Dermis microvascular lymphatic vessel endothelial cell (primary cell): ENCODE measurements at places on chromosomes 4 and X. TPM values are rescaled to one million over a fixed set of nuclear protein-coding genes. Genes with fewer than 3 reads are reported as not detected.

DNA sequence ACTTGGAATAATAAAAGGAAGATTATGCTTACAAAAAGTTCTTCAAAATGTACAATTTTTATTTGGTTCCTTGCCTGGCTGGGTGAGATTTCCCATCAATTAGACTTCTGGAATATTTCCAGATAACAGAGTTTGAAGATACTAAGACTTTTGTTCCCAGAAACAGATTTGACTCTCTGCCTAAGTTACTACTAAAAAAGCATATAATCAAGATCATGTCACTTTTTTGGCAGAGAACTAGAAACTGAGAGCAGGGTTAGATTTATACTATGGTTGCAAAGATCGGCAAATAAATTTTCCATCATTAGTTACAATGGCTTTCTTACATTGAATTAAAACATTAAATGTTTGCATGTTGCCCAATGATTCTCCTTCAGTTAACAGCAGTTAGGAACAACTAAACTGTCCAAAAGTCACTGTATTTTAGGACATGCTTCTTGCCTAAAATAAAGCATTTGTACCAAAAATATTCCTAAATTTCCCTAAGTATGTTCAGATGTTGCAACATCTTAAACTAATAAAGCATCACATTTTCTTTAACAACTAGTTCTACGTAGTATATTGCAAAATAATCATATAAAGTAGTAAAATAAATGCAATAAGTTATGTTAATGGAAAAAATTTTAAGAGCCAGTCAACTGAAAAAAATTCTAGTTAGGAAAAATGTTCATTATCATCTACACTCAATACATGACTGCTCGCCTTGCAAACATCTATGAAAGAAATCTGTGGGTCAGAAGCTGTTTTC lies 73.0 kb downstream of the SEC24D start:
- DNase-seq, result no peak

DNA sequence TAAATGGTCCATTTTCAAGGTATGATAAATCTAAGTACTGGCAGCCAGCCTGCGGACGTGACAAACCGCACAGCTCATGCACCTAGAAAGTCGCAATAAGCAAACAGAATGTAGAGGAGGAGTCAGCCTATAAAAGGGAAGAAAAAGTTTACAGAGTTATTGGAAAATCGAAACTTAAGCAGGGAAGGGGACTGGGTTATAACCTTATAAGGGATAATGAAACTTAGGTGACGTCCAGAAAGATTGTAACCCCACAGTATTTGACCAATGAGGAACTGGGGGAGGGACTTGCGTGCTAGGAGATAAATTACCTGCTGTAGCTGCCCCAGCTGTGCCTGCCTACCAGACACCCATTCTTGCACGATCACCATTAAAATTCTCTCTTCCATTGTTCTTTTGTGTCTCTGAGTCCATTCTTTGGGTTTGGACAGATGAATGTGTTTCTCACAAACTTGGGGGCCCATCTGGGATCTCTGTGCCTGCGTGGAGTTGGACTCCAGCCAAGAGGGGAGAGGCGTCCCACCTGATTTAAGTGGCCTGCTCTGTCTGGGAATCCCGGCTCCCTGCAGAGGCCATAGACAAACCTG lies 61.0 kb downstream of the ZCCHC12 start:
- no peak for DNase-seq

Gene SMIM10
- 1.5 and 1.9 TPM in 2 replicates for total RNA-seq

DNA sequence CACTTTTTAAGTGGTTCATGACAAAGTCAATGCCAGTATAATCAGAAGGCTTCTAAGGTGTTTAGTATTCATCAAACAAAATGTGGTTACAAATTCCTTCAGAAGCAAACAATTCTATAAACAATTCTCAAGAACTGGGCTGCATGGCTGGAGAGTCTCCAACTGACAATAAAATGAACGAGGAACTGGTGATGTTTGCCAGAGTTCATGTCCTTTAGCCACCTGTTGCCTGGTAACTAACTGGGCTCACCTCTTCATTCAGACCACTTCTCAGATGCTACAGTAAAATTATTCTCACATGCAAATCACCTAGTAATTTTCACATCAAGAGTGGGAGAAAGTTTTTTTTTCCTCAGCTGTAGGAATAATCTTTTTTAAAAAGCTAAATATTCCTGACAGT lies 53.3 kb downstream of the CAMK2D start:
- DNase-seq, result no peak

Gene FGF2
- total RNA-seq, result 7.0 and 10.3 TPM in 2 replicates

DNA sequence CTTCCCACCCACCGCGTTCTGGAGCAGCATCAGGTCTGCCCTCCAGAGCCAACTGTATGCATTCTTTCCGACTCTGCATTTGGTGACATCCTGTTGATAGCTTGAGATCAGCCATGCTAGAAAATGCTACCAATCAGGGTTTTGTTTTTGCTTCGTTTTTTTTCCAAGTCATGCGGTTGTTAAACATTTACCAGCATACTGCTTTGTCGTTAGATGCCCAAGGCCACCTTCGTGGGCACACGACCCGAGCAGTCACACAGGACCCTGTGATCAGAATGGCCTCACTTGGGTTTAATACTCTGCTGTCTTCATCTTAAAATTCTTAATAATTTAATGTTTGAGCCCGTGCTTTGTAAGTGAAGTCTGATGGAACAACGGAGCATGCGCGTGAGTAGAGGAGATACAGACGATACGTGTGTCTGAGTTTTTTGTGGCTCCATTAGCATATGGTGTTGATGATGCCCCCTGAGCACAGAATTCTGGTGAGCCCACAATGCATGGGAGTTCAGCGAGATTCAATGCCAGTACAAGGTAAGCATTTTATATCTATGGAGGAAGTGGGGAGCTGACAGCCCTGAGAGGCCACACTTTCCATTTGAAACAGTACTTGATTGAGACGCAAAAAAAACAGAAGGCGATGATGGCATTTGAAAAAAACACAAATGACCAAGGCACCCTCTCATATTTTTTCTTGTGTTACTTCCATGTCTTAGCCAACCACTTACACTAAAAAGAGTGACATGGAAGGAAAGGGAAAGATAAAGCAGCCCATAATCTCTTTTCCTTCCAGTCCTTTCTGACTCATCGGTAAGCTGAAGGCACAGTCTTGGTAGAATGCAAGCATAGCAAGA lies 323.6 kb downstream of the BCOR start:
- no peak for DNase-seq

Gene GLOD5
- not detected in 2 replicates for total RNA-seq

DNA sequence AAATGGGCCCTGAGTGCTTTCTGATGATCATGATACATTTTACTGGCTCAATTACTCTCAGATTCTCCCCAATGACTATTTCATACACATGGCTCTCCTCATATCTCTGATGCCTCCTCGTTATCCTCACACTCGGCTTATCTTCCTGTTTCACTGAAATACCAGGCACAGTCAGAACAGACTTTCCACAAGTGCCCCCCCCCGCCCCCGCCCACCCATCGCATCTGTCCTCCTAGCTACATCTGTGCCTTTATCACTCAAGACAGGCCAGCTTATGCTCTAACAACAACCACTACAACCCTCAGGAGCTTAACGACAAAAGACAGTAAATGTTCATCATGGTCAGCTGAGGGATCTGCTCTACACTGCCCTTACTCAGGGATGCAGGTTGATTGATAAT lies 610.6 kb upstream of the DIPK2B start:
- no peak for DNase-seq

- peak; percentile 10 for DNase-seq
These were observed 272.8 kb upstream of the EPHA5 start for GRCh38 chr4:65943076-65943475.

Gene SOWAHB
- total RNA-seq, result under 0.01 TPM in 1 of 2 replicates, not detected in the other

GRCh38 chr4:184811526-184812198 lies 14.1 kb downstream of the ACSL1 start:
- no peak for DNase-seq

- DNase-seq, result no peak
These were observed 66.0 kb downstream of the FBXO8 start for GRCh38 chr4:174217273-174218126.
